CD4-positive, alpha-beta T cell treated with Interferon gamma for 1 hour (primary cell): ENCODE measurements at places on chromosomes 6 and 20.

- no peak for DNase-seq
Measured at GRCh38 chr6:45843848-45844521, 171.7 kb downstream of the CLIC5 start.

- no peak for DNase-seq
Measured at GRCh38 chr6:48610846-48611245, 499.8 kb upstream of the PTCHD4 start.

DNA sequence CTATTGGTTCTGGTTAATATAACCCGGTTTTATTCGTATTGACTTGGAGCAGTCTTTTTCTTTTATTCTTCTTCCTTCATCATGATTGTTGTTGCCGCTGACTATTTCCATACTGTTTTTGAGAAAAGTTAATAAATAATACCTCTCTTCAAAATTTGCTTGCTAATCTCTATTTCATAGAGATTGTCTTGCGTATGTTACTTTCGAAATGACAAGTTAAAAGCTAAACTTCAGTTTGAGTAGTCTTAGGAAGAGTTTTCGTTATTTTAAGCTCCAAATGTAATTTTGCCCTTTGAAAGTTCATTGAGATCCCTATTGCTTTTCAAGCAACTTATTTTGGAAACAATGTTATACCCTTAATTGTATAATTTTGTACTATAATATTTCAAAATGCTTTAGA, 36.4 kb downstream of the DCBLD1 start:
- no peak for DNase-seq

GRCh38 chr6:136318676-136319075, 29.0 kb upstream of the BCLAF1 start:
- DNase-seq = no peak

DNA sequence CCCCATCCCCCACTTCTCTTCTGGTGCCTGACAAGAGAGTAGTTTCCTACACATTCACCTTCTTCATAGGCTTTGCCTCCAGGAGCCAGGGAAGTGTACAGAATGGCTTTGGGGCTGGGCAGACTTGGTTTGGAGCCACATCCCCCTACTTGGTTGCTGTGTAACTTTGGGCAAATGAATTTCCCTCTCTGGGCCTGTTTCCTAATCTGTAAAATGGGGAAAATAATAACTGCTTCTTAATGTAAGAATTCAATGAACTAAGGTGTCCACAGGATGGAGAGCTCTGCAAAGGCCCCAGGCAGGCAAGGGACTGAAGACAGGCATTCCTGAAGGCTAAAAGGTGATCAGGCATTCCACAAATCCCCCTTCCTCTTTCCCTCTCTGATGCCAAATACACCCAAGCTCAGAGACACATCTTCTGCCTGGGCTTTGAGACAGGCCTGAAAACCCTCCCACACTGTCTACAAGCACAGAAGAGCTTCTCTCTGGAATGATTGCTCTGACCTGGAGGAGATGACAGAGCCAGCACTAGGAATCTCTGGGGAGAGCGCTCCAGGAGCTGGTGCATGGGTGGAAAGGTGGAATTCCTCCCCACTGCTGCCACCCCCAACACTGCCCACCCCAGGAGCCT, 6.9 kb upstream of the C20orf203 start:
- DNase-seq = no peak

- DNase-seq = no peak
Measured at GRCh38 chr6:137933696-137934095, 66.6 kb downstream of the TNFAIP3 start.

GRCh38 chr6:147820520-147820919, 312.0 kb downstream of the SAMD5 start:
- DNase-seq = no peak

- DNase-seq = no peak
Measured at GRCh38 chr6:161545741-161546140, 271.9 kb upstream of the AGPAT4 start.

DNA sequence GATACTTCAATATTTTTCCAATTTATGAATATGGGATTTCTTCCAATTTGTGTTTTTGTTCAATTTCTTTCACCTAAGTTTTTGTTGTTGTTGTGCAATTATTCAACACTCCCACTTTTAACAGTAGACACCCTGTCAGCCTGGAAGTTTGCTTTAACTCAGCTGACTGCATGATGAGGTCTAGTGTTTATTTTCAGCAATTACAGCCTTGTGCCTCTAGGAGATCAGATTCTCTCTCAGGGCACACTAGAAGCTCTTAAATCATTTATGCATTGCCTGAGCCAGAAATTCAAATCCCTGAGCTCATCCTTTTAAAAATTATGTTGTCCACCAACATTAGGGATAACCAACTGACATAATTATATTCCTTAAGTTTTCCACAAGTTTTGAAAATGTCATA, 85.7 kb downstream of the MRAP2 start:
- DNase-seq = no peak

DNA sequence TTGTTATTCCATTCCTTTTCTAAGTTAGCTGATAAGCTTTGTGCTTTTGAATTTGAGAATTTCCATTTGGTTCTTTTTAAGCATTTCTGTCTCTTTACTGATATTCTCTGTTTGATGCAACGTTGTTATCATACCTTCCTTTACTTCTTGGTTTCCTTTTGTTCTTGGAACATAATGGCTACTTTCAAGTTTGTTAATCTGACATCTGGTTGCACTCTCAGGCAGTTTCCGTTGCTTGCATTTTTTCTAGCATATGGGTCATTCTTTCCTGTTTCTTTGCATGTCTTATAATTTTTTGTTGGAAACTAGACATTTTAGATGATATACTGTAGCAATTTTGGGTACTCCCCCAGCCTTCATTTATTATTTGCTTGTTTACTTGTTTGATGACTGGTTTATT, 12.5 kb downstream of the CDC5L start:
- DNase-seq = no peak

DNA sequence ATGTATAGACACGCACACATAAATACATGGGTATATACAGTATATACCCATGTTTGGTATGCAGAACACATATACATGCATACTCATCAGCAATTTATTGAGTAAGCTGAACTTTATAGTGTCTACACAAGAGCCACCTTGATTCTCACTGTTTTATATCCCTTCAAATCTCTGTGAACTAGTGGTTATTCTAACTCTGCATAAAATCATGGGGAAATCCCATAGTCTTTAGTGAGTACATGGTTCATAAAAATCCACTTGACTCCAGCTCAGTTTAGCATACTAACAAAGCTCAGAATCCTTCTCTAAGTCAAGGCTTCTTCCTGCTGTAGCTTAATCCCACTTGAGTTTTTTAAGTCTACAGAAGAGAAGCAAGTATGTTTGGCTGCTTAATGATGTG, 104.1 kb downstream of the THEMIS start:
- DNase-seq = no peak

GRCh38 chr6:111469543-111469942, 13.5 kb downstream of the REV3L start:
- DNase-seq = no peak

DNA sequence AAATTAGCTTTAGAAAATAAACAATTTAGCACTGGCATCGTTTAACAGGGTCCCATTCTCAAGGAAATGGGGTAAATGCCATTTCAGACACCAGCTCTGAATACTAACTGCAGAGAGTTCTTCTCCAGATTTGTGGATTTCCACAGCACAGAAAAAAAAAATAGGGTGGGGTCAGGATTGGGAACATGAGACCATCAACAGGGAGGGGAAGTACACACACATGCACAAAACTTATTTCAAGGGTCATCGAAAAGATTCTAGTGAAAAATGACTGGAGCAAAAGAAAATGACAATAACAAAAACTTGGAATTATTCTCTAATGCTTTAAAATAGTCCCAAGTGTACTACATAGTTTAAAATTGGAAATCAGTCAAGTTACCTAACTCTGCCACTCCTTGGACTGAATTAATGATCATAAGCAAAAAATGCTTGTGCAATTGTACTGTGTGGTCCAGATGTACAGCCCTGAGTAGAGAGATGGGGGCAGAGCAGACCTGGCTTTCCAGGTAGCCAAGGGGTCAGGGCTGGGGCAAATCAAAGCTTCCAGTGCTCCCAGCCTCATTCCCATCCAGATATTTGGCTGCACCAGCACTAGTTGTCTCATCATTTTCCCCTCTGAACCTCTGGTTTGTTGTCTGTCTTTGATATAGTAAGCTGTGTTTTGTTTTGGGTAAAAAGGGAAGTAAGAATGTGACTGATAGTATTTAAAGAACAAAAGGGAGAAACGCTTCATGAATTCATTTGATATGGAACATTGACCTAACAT, 152.4 kb downstream of the SOBP start:
- no peak for DNase-seq

GRCh38 chr6:42441697-42442081, 10.0 kb downstream of the TRERF1 start:
- DNase-seq = no peak

GRCh38 chr6:110699780-110700179, 115.5 kb downstream of the CDK19 start:
- no peak for DNase-seq

GRCh38 chr6:18390476-18390875, 3.3 kb downstream of the RNF144B start:
- DNase-seq = no peak

DNA sequence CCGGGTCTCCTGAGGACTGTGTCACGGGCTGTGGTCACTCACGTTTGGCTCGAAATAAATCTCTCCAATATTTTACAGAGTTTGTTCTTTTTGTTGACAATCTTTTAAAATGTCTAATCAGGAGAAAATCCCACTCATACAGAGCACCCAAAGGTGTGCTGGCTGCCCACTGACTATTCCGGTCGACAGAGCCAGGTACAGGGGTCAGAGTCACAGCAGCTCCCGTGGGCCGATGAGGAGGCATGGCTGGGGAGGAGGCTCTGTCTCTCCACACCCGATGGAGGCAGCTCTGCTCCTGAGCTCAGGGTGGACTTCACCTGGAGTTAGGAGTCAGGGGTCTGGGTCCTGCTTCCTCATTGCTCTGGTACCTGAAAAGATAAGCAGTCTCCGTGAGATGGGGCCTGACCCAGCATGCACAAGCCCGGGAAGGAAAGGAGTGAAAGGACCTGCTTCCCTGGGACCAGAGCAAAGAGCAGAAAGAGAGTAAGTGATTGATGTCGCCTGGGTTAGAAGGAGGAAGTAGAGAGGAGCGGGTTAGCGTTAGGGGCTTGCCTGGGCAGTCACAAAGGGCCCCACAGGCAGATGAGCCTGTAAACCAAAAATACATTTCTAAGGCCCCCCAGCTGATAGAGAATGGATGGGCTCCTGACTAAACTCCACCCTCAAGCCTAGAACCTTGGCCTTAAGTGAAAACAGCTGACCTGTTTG, 53.5 kb upstream of the UNC93A start:
- DNase-seq = no peak

DNA sequence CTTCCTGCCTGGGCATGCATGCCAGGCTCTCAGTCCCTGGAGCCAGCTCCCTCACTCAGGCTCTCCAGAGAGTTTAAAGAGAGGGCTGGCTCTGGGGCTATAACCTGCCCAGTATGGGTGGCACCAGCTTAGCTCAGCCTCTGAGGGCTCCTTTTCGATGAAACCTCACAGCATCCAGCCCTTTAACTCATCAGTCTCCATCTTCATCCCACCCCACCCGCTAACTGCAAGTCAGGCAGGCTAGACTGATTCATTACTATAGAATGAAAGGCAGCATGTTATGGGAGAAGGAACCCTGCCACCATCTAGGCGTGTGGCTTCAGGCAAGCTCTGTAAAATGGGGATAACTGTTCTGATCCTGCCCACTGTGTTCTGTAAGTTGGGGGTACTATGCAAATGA, 53.5 kb downstream of the RAB44 start:
- DNase-seq = no peak
